Activated CD4-positive, alpha-beta T cell treated with anti-CD3 and anti-CD28 coated beads for 36 hours (primary cell): ENCODE measurements at places on chromosomes 12 and 14.
A peak's percentile ranks its signal among the peaks of the same experiment; 100 is the strongest.

DNA sequence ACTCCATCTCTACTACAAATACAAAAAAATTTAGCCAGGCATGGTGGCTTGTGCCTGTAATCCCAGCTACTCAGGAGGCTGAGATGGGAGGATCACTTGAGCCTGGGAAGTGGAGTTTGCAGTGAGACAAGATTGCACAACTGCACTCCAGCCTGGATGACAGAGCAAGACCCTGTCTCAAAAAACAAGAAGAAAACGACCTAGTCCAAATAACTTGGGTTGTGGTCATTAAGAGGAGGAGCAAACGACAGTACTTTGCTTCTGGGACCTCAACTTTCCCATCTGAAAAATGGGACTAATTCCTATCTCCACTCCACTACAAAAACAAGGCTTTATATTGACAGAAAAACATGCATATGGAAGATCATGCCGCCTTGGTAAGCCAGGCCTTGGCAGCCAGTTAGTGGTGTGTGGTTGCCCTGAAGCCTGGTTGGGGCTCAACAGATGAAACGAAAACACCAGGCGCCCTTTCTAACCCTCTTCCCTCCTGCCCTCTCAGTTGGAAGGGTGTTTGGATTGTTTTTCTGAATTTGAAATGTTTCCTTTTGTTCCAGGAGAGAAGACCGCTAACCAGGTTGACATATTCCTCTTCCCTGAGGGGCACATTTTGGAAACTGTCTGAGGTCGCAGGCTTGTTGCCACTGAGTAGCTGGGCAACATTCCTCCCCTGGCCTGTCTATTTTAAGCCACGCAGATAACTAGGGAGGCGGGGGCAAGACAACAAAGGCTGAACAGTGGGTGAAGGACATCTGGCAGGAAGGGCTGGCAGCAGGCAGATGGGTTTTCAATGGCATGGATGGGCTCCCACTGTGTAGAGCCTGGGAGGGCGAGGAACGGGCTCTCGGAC lies 13.7 kb upstream of the VPS37B start:
- no peak overlapping the region for H3K27ac ChIP-seq
- no peak overlapping the region for H3K4me3 ChIP-seq
- no peaks in the 10 kb centered on the region for H3K4me1 ChIP-seq
- H3K27me3 ChIP-seq, result no peaks in the 10 kb centered on the region
- H3K36me3 ChIP-seq, result no peaks in the 10 kb centered on the region

DNA sequence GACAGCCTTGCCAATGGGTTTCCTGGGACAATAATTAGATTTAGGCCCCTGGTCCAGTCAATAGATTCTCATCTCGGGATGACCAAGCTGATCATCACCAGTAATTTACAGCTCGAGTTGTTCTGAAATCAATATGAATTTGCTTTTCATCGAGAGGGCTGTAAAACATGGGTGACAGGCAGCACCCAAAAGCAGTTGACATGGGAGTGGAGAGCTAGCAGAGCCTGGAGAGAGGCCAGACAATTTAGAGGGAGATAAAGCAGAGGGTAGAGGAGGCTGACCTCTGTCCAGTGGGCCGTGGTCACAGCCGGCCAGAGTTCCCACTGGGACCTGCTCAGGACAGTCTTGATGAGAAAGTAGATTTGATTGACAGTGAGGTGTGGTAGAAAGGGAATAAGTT lies 157.3 kb downstream of the ASCL4 start:
- H3K27ac ChIP-seq, result no peak overlapping the region
- H3K36me3 ChIP-seq, result no peaks in the 10 kb centered on the region
- DNase-seq, result no peak
- H3K4me1 ChIP-seq, result no peaks in the 10 kb centered on the region
- peaks cover 25% of the 10 kb centered on the region for H3K27me3 ChIP-seq

- H3K4me1 ChIP-seq, result peaks cover 5% of the 10 kb centered on the region
- H3K36me3 ChIP-seq, result peaks cover 6% of the 10 kb centered on the region
Observed at GRCh38 chr14:70555890-70556289, 21.1 kb upstream of the ADAM20 start.

GRCh38 chr12:111932241-111932640 lies 80.7 kb downstream of the TMEM116 start:
- H3K27me3 ChIP-seq, result no peaks in the 10 kb centered on the region
- DNase-seq, result no peak
- H3K36me3 ChIP-seq, result peaks cover 8% of the 10 kb centered on the region
- no peak overlapping the region for H3K4me3 ChIP-seq
- no peak overlapping the region for H3K27ac ChIP-seq
- no peaks in the 10 kb centered on the region for H3K4me1 ChIP-seq

- no peak overlapping the region for H3K27ac ChIP-seq
- no peak overlapping the region for H3K4me3 ChIP-seq
- H3K36me3 ChIP-seq, result no peaks in the 10 kb centered on the region
Observed at GRCh38 chr14:78316786-78317185, 146.6 kb downstream of the NRXN3 start.

DNA sequence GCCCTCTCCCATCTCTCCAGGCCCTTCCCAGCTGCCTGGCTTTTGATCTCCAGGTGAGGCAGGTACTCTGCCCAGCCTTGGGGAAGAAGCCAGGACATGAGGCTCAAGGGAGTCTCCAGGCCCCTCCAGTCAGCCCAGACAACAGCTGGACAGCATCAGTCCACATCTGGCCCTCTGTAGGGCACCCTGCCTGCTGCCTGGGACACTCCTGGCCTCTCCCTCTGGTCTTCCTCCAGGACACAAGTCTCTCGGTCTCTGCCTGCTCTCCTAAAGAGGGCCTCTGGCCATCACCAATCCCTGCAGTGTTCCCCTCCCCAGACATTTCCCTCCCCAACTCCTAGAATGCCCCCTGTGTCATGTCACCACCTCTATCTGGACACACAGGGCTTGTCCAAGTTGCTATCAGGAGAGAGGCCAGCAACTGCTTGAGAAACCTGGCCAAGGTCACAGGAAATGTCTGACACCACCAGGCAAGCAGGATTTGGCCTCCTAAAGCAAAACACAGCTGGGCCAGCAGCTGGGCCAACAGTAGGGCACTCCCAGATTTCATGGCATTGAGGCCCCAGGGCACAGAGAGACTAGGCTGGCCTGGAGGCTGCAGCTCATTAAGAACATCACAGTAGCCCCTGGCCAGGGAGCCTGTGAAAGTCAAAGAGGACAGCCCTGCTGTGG lies 29.0 kb downstream of the LTBP2 start:
- peaks cover 26% of the 10 kb centered on the region for H3K4me1 ChIP-seq
- H3K4me3 ChIP-seq, result no peak overlapping the region
- H3K27me3 ChIP-seq, result no peaks in the 10 kb centered on the region
- no peaks in the 10 kb centered on the region for H3K36me3 ChIP-seq
- no peak for DNase-seq
- no peak overlapping the region for H3K27ac ChIP-seq

DNA sequence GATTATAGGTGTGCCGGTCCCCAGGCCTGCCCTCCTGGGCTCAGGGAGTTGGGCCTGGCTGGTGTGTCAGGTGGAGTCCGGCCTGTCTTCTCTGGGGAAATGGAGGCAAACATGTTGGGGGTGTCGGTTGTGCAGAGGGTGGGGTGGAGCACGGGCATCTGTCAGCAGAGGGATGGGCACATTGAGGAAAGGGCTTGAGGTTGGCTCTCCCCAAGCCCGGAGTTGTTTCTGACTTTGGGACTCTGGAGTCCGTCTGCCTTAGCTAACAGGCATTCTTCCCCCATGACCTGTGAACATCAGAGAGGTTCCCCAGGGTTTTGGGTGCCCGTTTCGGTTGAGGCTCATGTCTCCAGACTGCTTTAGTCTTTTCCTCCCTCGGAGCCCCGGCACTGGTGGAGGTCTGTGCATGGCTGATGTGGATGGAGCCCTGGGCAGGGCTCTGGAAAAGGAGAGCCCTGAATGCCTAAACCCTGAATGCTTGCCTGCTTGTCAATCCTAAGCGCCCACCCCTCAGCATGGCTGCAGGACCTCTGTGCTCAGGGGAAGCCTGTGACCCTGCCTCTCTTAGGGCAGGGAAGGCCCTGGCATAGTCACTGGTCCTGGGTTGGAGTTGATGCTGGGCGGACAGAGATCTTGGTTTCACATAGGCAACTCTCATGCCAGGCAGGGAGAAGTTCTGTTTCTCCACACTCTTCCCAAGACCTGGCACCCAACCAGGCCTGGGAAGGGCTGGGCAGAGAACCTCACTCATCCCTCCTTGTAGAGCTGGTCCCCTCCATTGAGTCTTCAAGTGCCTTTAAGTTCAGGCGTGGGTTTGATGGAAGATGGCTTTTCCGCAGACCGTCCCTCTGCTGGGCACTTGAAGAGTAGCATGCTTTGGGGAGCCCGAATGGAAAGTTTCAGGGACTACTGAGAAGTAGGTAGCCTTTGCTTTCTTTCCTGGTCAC lies 12.9 kb downstream of the NYNRIN start:
- H3K4me3 ChIP-seq, result no peak overlapping the region
- no peaks in the 10 kb centered on the region for H3K36me3 ChIP-seq
- H3K4me1 ChIP-seq, result no peaks in the 10 kb centered on the region
- DNase-seq, result peak; percentile 54
- no peaks in the 10 kb centered on the region for H3K27me3 ChIP-seq

GRCh38 chr14:32608857-32609256 lies 279.8 kb downstream of the AKAP6 start:
- no peak for DNase-seq
- H3K4me3 ChIP-seq, result no peak overlapping the region
- H3K27me3 ChIP-seq, result no peaks in the 10 kb centered on the region
- H3K36me3 ChIP-seq, result no peaks in the 10 kb centered on the region
- no peaks in the 10 kb centered on the region for H3K4me1 ChIP-seq
- no peak overlapping the region for H3K27ac ChIP-seq

GRCh38 chr12:11016937-11017336 lies 5.5 kb downstream of the TAS2R19 start:
- no peak overlapping the region for H3K27ac ChIP-seq
- no peak for DNase-seq

DNA sequence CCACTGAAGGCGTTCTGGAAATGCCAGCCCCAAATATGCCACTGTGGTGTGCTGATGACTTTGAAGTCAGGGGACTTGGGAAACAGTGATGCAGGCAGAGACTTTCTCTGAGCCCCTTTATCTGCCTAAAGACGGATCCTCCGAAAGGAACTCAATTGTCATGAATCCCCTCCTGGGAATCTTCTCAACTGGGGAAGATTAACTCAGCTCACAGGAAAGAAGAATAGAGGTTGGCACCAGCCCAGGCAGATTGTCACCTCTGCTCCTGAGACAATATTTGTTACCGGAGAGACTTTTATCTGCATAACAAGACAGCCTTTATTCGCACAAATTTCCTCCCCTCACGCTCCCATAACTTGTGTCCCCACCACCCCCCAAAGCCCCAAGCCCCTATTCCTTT lies 414.4 kb downstream of the FUT8 start:
- no peaks in the 10 kb centered on the region for H3K36me3 ChIP-seq
- H3K4me3 ChIP-seq, result no peak overlapping the region
- DNase-seq, result no peak
- H3K27ac ChIP-seq, result no peak overlapping the region
- H3K4me1 ChIP-seq, result peaks cover 7% of the 10 kb centered on the region
- H3K27me3 ChIP-seq, result no peaks in the 10 kb centered on the region

GRCh38 chr14:89814126-89814525 lies 140.4 kb downstream of the EFCAB11 start:
- H3K27me3 ChIP-seq, result peaks cover 11% of the 10 kb centered on the region
- no peak for DNase-seq
- no peaks in the 10 kb centered on the region for H3K4me1 ChIP-seq
- no peak overlapping the region for H3K4me3 ChIP-seq
- H3K36me3 ChIP-seq, result no peaks in the 10 kb centered on the region

DNA sequence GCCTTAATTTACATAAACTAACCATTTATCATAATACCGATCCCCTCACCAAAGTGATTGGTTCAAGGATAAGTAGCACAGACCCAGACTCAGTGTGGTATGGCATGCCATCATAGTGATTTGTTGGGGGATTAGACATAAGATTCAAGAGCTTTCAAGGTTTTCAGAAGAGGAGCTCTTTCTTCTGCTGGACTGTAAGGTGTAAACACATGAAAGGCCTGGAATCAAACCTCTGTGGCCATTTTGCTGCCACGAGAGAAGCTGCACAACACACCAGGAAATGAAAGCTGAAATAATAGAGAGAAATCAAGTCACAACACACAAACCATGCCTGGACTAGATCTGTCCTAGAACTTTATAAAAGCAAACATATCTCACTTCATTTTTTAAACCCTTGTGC lies 30.8 kb downstream of the BTG1 start:
- H3K27ac ChIP-seq, result peak overlapping the region; percentile 84
- H3K27me3 ChIP-seq, result no peaks in the 10 kb centered on the region
- H3K4me1 ChIP-seq, result peaks cover 57% of the 10 kb centered on the region

- no peaks in the 10 kb centered on the region for H3K36me3 ChIP-seq
- H3K4me1 ChIP-seq, result peaks cover 6% of the 10 kb centered on the region
- DNase-seq, result no peak
- no peak overlapping the region for H3K4me3 ChIP-seq
- H3K27ac ChIP-seq, result no peak overlapping the region
- no peaks in the 10 kb centered on the region for H3K27me3 ChIP-seq
Observed at GRCh38 chr14:104404922-104405321, 174.6 kb upstream of the C14orf180 start.

- no peaks in the 10 kb centered on the region for H3K36me3 ChIP-seq
- DNase-seq, result no peak
- H3K27ac ChIP-seq, result peak overlapping the region; percentile 31
- H3K27me3 ChIP-seq, result no peaks in the 10 kb centered on the region
- peaks cover 35% of the 10 kb centered on the region for H3K4me1 ChIP-seq
Observed at GRCh38 chr12:53624458-53624857, 1.7 kb downstream of the ATF7 start.

GRCh38 chr12:113911971-113912759 lies 54.0 kb downstream of the RBM19 start:
- no peaks in the 10 kb centered on the region for H3K4me1 ChIP-seq
- no peak overlapping the region for H3K4me3 ChIP-seq
- no peaks in the 10 kb centered on the region for H3K27me3 ChIP-seq
- peaks cover 44% of the 10 kb centered on the region for H3K36me3 ChIP-seq
- no peak overlapping the region for H3K27ac ChIP-seq

DNA sequence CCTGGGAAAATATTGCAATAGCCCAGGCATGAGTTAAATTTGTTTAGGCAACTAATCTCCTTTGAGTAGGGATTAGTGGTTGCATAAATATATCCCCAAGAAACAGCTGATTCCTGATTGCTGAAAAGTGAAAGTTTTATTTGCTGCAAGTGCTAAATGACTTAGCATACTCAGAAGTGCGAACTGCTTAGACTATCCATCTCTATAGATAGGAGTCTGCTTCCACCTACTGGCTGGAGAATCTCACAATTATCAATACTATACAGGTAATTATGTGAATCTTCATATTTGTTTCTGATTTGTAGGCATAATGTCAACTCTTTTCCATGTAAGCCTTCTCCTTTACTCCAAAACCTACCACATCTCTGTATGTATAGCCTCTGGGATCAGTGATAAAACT lies 12.0 kb upstream of the SLCO1B3 start:
- DNase-seq, result no peak
- H3K36me3 ChIP-seq, result no peaks in the 10 kb centered on the region
- no peaks in the 10 kb centered on the region for H3K4me1 ChIP-seq
- H3K27me3 ChIP-seq, result no peaks in the 10 kb centered on the region
- H3K27ac ChIP-seq, result no peak overlapping the region

GRCh38 chr12:95804291-95804690 lies 13.7 kb upstream of the NTN4 start:
- DNase-seq, result no peak
- H3K4me3 ChIP-seq, result no peak overlapping the region
- H3K4me1 ChIP-seq, result peaks cover 4% of the 10 kb centered on the region
- no peak overlapping the region for H3K27ac ChIP-seq
- peaks cover 15% of the 10 kb centered on the region for H3K27me3 ChIP-seq
